ENCODE measurements at places on chromosomes 5 and 9.

DNA sequence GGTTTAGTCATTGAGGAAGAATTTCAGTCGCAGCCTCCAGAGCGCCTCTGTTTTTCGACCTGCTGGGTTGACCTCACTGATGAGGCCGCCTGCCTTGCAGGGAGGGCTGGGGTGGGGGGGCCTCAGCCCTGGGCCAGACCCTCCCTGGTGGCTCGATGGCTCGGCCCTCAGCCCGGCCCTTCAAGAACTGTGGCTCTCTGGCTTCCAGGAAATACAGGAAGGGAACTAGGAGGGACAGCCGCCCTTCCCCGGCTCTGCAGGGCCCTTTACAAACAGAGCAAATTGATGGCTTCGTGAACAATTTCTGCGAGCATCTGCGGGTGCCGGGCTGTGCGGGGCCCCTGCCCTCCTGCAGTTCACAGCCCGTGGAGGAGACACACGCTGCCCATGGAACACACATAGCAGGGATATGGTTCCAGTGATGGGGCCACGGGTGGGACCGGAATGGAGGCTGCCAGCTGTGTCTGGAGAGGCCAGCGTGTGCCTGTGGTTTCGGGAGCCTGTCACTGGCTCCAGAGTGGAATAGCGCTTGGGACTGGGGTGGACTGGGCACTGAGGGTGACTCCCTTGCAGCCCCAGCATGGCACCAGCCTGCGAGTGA is 39.6 kb downstream of the COL5A1 start:
- DNase-seq = peak; percentile 59

GRCh38 chr9:4832786-4833579 is 40.2 kb downstream of the RCL1 start:
- DNase-seq = no peak

- DNase-seq = no peak
Measured at GRCh38 chr5:160097991-160098390, 21.3 kb downstream of the PWWP2A start.

GRCh38 chr9:16386007-16386826 is 484.3 kb downstream of the BNC2 start:
- DNase-seq = no peak
